ENCODE measurements at places on chromosomes 6 and 20. TPM values are rescaled to one million over a fixed set of nuclear protein-coding genes. Genes with fewer than 3 reads are reported as not detected.

Gene TCP11
- total RNA-seq: not detected

Gene PNLDC1
- total RNA-seq: 0.57 TPM

Gene SIRPG
- total RNA-seq: 16.5 TPM

Gene DLK2
- 1.4 TPM for total RNA-seq

Gene ANGPT4
- total RNA-seq: not detected

Gene MAP7
- 0.94 TPM for total RNA-seq

Gene PTK6
- 0.15 TPM for total RNA-seq

Gene MCHR2
- not detected for total RNA-seq

Gene CCDC28A
- 14.6 TPM for total RNA-seq

Gene TMEM200A
- total RNA-seq: 0.70 TPM

Gene IRF4
- total RNA-seq: 659 TPM

Measured in activated CD8-positive, alpha-beta memory T cell treated with anti-CD3 and anti-CD28 coated beads for 36 hours (primary cell).